Fibroblast of lung (primary cell): ENCODE measurements at places on chromosomes 2 and 18. TPM values are rescaled to one million over a fixed set of nuclear protein-coding genes. Genes with fewer than 3 reads are reported as not detected.

Gene CDH2
- total RNA-seq, result 2.0 and 8.7 TPM in 2 replicates

Gene HOXD13
- total RNA-seq, result not detected in 2 replicates

DNA sequence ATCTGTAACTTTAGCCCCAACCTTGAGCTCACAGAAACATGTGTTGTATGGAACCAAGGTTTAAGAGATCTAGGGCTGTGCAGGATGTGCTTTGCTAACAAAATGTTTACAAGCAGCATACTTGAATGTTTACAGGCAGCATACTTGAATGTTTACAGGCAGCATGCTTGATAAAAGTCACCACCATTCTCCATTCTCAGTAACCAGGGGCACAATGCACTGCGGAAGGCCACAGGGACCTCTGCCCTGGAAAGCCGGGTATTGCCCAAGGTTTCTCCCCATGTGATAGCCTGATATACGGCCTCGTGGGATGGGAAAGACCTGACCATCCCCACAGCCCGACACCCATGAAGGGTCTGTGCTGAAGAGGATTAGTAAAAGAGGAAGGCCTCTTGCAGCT lies 52.4 kb downstream of the LONRF2 start:
- DNase-seq, result no peak

GRCh38 chr18:51279367-51279984 lies 82.0 kb upstream of the MEX3C start:
- no peak for DNase-seq

- DNase-seq, result no peak
These were observed 63.6 kb downstream of the RBMS1 start for GRCh38 chr2:160430001-160430344.

- DNase-seq, result peak; percentile 85
These were observed 569 bp downstream of the PDK1 start for GRCh38 chr2:172556284-172557033.

- no peak for DNase-seq
These were observed 24.9 kb downstream of the TRAPPC12 start for GRCh38 chr2:3404349-3404894.

DNA sequence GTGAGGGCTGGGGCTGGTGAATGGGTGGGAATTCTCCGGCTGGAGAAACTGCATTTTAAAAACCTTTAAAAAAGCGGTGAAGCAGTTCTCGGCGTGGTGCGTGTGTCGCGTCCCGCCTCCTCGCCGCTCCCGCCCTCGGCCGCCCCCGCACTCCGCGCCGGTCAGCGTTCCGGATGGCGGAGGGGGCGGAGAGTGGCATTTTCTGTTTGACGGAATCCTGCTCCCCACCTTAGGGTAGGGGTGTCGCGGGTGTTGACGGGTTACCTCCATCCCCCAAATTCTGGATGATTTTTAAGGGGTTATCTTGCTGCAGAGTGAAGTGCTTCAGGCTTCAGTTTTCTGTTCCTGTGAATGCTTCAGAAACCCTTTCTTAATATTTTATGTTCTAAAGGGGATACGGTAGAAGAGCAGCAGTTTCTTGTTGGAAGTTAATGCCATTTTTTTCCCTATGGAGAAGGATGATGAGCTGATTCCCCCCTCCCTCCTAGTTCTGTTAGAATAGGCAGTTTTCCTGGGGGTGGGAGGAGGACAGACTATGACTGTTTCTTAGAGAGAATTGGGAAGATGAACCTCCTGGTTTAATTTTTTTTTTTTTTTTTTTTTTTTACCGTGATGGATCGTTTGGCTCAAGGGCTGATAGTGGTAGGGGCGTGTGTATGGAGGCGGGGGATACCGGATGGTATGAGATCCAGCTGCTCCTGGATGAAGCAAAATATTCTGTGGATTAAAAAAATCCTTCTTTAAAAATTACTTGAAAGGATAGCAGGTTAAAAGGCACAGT lies 756 bp downstream of the ABI2 start:
- peak; percentile 17 for DNase-seq
